Stimulated activated CD4-positive, alpha-beta T cell treated with anti-CD3 and anti-CD28 coated beads, Interleukin-15, amount 100 ng/mL, for 1 hour (primary cell): ENCODE measurements at places on chromosomes 5 and 9.

- DNase-seq, result no peak
Measured at GRCh38 chr9:122777935-122778627, 10.7 kb upstream of the OR5C1 start.

GRCh38 chr5:74693191-74693590 is 8.2 kb downstream of the HEXB start:
- DNase-seq, result no peak

GRCh38 chr5:108728566-108729241 is 19.0 kb upstream of the FER start:
- peak; percentile 24 for DNase-seq

DNA sequence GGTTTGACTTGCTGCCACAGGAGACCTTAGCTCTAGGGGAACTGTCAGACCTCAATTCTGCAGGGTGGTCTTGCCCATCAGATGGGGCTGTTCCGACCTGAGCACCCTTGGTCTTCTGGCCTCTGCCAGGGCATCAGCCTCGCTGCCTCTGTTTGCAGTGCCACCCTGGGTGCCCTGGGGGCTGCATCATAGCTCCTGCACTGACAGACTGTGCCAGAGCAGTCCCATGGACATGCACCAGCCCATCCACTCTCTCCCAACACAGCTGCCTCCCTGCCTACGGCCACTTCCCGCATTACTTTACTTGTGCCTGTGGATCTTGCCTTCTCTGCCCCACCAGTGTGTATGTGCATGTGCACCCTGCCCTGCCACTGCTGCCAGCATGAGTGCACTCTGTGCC is 884.7 kb upstream of the ARRDC3 start:
- no peak for DNase-seq

DNA sequence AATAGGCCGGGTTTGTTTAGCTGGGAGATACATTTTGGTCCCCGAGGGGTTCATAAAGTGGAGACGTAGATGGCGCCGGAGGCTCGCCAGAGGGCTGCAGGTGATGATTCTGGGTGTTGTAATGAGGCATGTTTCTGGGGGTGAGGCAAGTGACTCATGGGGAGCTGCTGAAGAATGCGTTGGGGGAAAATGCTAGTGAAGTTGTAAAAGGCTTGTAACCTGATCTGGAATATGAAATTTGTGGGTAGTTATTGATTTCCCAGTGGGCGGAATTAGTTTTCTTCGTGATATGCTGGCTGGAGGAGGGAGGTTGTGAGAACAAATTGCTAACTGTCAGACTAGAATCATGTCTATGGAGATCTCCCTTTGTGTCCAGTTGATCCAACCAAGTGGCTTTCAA is 158.3 kb downstream of the DOCK2 start:
- DNase-seq, result no peak
